ENCODE measurements at places on chromosomes 3 and 15. TPM values are rescaled to one million over a fixed set of nuclear protein-coding genes. Genes with fewer than 3 reads are reported as not detected.

The THAP10 gene
- total RNA-seq, result 4.8 TPM

The CAPN7 gene
- 24.1 TPM for total RNA-seq

The MYO5C gene
- total RNA-seq, result 5.5 TPM

The MAPKAPK3 gene
- 23.4 TPM for total RNA-seq

The CCRL2 gene
- total RNA-seq, result 0.12 TPM

The DYNLT2B gene
- total RNA-seq, result 29.0 TPM

The SPINK8 gene
- total RNA-seq, result not detected

The FEZF2 gene
- total RNA-seq, result not detected

The TRPM1 gene
- total RNA-seq, result not detected

The ZNF662 gene
- not detected for total RNA-seq

The VIPR1 gene
- total RNA-seq, result 0.90 TPM

The KCNMB2 gene
- total RNA-seq, result not detected

The SNTN gene
- total RNA-seq, result not detected

The ADAMTSL3 gene
- total RNA-seq, result 0.25 TPM

The GNB4 gene
- 13.6 TPM for total RNA-seq

The GASK1A gene
- not detected for total RNA-seq

The ROPN1B gene
- total RNA-seq, result not detected

The MAGEL2 gene
- total RNA-seq, result not detected

The ZWILCH gene
- 39.0 TPM for total RNA-seq

The CCR1 gene
- not detected for total RNA-seq

The ITIH1 gene
- total RNA-seq, result not detected

The PPM1L gene
- total RNA-seq, result 0.55 TPM

The UTS2B gene
- not detected for total RNA-seq

The KCNAB1 gene
- not detected for total RNA-seq

The JMJD7 gene
- 4.3 TPM for total RNA-seq

The GCNT3 gene
- 195 TPM for total RNA-seq

The A4GNT gene
- total RNA-seq, result not detected

The PP2D1 gene
- total RNA-seq, result not detected

The CHRNA7 gene
- total RNA-seq, result 4.1 TPM

The TNFSF10 gene
- total RNA-seq, result not detected

The ARPP19 gene
- 110 TPM for total RNA-seq

The RPL39L gene
- 55.3 TPM for total RNA-seq

The GOLGA6C gene
- total RNA-seq, result not detected

The PGBD4 gene
- total RNA-seq, result 1.2 TPM

Data from A549 treated with RU486 at 1 μM for 4 hours (cell line).